Cerebellar cortex (tissue), 1 donor: ENCODE measurements at places on chromosomes 2 and 18.

DNA sequence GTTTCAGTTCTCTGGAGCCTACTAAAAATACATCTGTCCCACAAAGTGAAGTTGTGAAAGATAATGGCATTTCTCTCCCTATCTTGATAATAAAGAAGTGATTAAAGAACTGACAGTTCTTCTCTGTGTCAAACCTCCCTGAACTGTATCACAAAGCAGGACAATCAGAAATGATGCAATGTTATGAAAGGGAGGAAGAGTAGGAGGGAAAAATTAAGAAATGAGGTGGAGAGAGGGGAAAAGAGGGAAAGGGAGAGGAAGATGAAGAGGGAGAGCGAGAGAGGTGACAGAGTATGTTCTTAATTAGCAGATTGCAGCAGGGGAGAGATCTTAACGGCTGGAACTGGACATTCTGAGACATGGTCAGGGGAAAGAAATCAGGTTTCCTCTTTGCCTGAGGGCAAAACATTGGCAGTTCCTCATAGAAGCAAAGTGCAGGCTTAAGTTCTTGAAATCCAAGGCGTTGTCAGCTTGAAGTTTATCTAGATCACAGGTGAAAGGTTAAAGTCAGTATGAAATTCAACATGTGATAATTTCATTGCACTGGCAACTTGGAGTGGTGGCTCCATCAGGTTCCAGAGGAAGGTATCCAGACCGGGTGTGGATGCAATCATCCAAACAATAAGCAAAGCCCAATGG is 54.6 kb downstream of the RDH14 start:
- no peak for DNase-seq

GRCh38 chr2:220394433-220394832 is 767.0 kb downstream of the SLC4A3 start:
- DNase-seq, result no peak

DNA sequence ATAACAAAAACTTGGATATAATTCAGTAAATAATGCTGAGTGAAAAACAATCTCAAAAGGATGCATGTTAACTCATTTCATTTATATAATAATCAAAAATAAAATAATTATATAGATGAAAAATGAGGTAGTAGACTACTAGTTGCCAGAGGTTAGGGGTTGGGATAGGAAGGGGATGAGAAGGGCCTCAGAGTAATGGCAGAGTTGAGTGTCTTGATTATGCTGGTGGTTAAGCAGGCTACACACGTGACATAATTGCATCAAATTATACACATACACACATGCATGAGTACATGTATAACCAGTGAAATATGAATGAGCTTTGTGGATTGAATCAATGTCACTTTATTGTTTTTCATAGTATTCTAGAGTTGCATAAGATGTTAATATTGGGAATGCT is 201.0 kb downstream of the RIT2 start:
- DNase-seq, result no peak

GRCh38 chr2:64466478-64467085 is 12.6 kb downstream of the LGALSL start:
- DNase-seq, result no peak

DNA sequence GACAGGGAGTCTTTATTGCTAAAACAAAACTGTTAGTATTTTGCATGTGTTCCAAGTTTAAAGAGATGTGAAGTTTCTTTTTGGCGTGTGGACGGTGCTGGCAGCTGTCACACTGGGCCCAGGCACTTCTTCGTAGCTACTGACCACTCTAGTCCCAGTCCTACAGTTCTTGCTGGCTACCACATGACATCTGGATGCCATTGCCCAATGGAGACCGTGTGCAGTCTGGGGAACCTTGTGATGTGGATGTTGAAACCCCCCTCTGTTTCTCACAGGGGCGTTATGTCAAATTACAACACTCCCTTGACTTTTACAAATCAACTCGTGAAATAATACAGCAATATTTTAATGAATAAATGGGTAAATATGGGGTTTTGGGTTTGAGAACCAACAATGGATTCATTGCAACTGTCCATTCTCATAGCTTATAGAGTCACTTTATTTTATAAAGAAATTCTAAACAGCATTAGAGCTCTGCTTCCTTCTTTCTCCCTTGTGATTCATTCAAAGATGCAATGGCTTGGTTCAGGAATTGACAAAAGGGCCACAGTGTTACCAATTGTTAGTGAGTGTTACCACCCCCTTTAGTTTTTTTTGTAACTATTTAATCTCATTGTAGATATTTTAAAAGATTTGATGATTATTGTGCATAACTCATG is 1.2 kb downstream of the GPD2 start:
- DNase-seq, result no peak

- no peak for DNase-seq
Observed at GRCh38 chr2:138359532-138359931, 142.0 kb upstream of the SPOPL start.

DNA sequence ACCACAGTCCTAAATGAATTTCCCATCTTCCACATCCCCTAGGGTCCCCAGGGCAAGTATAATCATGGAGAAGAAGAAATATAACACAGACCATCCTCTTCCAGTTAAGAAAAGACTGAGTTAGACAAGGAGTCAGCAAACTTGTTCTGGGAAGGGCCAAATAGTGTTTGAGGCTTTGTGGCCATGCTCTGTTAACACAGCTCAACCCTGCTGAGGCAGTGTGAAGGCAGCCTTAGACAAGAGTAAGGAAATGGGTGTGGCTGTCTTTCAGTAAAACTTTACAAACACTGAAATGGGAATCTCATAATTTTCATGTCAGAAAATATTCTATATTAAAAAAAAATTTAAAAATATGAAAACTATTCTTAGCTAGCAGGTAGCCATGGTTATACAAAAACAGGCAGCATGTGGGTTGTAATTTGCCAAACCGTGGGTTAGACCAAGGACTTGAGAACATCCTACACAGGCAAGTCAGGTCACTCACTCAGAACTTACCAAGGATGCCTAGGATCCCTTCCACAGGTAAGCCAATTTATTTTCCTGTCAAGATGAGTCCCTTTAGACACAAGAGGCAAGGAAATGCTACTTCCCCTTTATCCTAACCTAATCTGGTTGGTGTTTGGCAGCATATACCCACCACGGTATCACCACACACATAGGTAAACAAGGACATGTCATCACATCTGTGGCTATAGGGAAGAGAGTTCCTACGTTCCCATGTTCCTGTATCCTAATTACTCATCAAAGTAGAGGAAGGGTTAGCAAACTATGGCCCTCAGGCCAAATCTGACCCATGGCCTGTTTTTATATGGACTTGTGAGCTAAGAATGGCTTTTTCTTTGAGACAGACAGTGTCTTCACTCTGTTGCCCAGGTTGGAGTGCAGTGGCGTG is 31.9 kb downstream of the C2orf74 start:
- no peak for DNase-seq

GRCh38 chr2:98093146-98093545 is 6.2 kb downstream of the VWA3B start:
- DNase-seq, result no peak

DNA sequence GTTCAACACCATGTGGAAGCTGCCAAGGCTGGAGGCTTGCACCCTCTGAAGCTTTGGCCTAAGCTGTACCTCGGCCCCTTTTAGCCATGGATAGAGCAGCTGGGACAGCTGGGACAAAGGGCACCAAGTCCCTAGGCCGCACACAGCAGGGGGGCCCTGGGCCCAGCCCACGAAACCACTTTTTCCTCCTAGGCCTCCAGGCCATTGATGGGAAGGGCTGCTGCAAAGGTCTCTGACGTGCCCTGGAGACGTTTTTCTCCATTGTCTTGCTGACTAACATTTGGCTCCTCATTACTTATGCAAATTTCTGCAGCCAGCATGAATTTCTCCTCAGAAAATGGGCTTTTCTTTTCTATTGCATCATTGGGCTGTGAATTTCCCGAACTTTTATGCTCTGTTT is 13.7 kb downstream of the RAPGEF4 start:
- no peak for DNase-seq

DNA sequence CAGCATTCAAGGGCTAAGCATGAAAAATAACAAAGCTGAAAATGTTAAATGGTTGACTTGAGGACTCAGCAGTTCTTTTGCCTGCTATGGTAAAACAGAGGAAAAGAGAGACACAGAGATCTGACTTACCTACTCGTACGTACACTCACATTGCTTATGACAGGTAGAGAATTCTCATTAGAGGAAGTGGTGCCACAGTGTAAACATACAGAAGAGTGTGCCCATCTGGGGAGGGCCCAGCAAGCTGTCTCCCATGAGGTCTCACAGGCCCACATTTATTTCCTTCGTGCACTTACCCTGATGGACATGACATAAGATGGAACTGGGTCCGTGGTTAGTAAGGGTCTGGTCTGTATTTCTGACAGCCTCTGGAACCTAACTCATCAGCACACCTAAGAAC is 729.1 kb downstream of the BCL11A start:
- no peak for DNase-seq

- no peak for DNase-seq
Observed at GRCh38 chr2:109604597-109604996, 9.2 kb downstream of the SEPTIN10 start.

GRCh38 chr2:194842871-194843270 is 814.2 kb upstream of the SLC39A10 start:
- no peak for DNase-seq

GRCh38 chr2:7584017-7584416 is 666.8 kb downstream of the RNF144A start:
- DNase-seq, result no peak

- no peak for DNase-seq
Observed at GRCh38 chr2:173940208-173941020, 24.8 kb downstream of the SP3 start.

DNA sequence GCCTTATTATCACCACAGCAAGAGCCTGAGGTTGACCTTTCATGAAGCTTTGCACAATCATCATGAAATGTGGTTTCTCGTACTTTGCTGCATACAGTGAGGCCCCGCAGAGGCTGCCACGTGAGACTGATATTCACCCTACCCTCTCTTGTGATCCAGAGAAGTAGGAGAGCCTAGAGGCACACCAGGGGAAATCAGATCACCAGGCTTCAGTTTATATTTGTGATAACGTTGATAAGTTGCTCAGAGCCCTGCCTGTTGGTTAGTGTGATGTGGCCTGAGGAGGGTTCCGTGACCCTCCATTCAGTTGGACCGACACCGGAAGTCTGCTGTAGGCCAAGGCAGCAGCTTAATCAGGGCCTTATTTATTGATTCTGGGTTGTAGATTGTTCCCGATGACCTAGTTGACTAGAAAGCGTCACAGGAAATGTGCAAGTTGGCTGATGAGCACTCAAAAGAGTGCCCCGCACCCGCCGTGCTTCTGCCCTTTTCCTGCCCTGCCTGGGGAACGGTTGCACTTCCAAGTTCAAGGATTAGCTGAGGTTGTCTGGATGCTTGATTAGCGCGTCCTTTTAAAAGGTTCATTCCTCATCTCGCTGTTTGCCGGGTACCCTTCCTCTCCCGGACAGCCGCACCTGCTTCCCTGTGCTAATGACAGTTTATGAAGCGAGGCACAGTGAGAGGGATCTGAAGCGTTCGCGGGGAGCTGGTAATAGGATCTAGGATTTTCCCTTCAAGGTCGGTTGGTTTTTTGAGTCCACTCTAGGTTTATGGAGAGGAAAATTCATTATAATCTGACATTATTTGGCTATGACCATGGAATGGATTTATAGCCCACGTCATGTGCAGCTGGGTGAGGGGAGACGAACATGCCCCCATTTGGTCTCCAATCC is 146.4 kb downstream of the SH3RF3 start:
- no peak for DNase-seq

DNA sequence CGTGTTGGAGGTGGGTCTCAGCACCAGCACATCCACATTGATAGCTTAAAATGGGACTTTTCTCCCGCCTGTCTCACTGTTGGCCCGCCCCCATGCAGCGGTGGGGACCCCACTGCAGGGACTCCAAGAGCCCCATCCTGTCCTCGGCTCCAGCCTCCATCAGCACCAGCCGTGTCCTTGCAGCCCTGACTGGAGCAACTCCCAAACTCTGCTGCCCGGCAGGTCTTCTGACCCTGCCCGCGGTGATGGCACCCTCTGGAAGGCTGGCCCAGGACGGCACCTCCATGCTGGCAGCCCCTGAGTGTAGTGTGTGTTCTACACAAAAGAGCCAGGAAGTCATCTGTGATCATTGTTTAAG is 41.6 kb upstream of the KCNG2 start:
- DNase-seq, result no peak
